ENCODE measurements at places on chromosomes 5 and 9. TPM values are rescaled to one million over a fixed set of nuclear protein-coding genes. Genes with fewer than 3 reads are reported as not detected.

DNA sequence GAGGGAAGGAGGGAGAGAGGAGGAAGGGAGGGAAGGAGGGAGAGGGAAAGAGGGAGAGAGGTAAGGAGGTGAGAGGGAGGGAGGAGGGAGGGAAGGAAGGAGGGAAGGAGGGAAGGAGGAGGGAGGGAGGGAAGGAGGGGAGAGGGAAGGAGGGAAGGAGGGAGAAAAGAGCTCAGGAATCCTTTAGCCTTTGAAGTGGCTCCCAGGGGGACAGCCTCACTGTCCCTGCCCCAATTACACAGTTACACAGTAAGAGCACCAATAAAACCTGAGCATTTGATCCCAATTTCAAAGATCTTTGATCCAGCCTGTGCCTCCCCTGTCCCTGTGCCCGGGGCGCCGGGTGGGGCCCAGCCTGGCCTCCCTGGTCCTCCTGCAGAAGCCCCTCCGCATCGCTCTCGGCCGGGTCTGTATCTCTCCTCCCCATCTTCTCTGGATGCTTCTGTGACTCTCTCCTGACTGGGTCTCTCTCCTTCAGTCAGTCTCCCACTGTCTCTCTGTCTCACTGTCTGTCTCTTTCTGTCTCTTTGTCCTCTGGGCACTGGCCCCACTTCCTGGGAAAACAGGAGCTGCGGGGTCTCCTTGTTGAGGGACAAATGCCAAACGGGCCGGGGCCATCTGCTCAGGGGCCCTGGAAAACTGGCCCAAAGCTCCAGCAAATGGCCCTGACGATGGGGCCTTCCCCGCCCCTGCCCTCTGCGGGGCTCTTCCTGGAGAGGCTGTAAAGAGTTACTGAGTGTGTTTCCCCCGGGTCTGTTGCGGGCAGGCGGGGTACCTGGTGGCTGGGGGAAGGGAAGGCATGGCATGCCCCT, 54.2 kb upstream of the EGFL7 start:
- DNase-seq, result no peak

GRCh38 chr9:115032296-115032695, 85.7 kb downstream of the TNC start:
- no peak for DNase-seq

DNA sequence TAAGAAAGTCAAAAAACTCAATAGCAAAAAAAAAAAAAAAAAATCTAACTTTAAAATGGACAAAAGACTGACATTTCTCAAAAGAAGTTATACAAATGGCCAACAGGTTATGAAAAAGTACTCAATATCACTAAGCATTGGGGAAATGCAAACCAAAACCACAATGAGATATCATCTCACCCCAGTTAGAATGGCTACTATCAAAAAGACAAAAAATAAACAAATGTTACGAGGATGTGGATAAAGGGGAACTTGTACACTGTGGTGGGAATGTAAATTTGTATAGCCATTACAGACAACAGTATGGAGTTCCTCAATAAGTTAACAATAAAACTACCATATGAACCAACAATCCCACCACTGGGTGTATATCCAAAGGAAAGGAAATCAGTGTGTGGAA, 37.2 kb downstream of the ENC1 start:
- no peak for DNase-seq

DNA sequence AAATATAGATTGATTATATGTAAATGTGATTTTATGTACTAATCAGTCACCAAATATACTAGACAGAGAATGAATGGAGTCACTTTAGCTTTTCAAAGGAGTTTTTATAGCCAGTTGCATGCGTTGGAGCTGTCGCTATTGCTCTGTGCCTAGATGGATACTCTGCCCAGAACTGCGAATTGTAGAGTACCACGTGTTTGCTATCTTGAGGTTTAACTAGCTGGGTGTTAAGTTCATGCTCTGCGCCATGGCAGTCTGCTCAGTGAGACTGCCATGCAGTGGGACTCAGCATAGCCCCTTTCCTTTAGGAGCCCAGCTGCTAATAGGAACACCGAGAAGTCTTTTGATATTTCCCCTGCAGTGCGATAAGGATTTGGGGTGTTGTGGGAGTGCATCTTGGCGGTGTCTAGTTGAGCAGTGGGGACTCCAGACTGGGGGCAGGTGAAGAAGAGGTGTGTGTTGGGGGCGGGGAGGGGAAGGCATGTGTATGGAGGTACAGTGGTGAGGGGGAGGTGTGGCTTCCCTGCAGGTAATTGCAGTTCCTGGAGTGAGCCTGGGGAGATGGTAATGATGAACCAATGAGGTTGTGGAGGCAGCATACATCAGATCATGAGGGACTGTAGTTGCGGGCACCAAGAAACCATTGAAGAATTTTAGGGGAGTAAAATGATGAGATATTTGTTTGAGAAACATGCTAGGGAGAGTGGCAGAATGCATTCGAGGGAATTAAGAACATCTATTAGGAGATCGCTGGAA, 118.9 kb downstream of the TRIO start:
- no peak for DNase-seq

GRCh38 chr9:19269582-19269981, 39.1 kb downstream of the DENND4C start:
- DNase-seq, result no peak

DNA sequence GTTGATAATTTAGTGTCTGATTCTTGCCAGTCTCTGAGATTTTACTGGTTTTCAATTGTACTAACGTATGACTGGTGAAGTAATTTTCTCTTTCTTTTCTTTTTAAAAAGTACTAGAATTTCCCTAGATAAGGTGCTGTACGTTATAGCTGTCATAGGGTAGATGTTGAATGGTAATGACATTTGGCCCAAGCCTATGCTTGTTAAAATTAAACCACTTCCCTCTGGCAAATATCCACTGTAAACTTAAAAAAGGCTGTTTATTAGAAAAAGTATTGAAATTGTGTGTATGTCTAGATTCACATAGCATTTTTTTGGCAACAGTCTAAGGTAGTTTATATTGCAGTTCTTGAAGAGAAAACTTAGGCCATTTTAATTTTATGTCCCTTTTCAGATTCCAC, 97.6 kb downstream of the NNT start:
- no peak for DNase-seq

DNA sequence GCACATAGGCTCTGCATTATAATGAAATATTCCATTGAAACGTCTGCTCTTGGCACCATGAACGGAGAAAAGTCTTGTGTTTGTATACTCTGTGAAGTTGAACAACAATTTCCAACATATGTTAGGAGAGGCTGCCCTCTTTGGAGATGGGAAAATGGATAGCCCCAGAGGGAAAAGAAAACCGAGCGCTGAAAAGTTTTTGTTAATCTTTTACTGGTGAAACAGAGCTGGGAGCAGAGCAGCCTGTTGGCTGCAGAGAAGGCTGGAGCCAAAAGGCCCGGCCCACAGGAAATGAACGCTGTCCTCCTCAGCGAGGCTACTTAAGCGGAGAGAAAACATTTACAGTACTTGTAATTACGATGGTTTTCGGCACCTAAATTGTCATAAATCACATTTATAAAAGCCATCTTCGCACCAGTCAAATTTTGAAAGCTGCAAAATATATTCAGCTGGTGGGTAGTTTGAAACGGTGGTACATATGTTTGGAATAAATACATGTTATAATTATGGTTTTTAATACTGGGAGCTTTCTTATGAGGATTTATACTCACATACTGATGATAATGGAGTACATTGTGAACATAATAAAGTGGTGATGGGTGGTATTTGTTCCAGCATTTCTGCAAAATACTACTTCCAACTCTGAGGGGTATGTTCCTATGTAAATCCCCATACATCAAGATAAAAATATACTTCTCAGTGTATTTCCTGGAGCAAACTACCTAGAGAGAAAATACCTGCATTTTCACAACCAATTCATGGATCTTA, 129.6 kb upstream of the CNTLN start:
- peak; percentile 48 for DNase-seq

GRCh38 chr9:121455527-121456239, 44.0 kb downstream of the GGTA1 start:
- no peak for DNase-seq

DNA sequence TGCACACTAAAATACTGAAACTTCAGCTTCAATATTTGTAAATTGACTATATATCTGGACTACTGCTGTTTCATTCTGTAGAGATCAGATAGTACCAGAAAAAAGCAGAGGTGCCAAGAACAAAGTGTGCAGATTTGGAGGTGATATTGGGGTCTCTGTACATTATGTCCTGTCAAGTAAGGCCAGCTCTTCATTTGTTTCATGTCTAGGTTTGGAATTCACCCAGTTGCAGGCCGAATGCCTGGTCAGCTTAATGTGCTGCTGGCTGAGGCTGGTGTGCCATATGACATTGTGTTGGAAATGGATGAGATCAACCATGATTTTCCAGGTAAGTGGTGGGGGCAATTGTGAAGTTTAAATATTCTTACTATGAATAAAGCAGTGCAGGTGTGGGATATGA, 96.9 kb downstream of the NNT start:
- no peak for DNase-seq

DNA sequence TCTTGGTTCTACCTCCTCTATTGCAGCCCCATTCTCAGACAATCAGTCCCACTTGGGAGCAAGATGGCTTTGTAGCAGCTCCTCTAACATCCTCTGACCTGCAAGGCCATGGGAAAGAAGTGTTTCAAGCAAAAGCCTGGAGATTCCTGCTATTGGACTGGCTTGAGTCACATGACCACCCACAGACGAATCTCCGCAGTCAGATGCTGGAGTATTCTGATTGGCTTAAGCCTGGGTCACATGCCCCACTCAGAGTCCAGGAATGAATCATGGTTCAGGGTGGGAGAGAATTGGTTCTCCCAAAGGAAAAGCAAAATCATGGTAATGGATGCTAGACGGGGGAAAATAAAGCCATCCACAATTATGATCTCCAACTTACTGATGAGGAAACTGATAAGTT, 22.6 kb upstream of the LMX1B start:
- DNase-seq, result no peak

GRCh38 chr5:17463653-17464052, 34.4 kb upstream of the TAF11L2 start:
- no peak for DNase-seq

DNA sequence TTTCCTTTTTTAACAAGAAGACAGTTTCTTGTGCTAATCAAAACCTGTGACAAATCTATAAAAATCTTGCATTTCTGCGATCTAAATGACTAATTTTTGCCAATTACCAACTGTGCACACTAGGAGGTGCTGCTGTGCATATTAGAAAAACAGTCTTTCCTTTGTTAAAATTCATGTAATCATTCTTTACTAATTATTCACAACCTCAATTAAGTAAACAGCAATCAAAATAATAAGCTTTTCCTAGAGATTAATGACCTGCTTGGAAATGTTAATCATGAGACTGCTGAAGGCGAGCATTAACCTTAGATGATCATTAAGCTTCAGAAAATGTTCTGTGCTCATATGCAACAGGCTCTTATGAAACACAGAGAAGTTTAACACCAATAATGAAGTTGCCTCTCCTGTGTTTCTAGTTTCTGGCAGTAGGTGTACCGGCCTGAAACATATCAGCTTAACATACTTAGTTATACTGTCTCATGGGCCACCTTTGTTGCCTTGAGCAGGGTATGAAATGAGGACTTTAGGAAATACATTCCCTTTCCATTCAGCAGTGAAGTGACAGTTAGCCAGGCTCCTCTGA, 17.7 kb downstream of the RFESD start:
- peak; percentile 27 for DNase-seq

- no peak for DNase-seq
Measured at GRCh38 chr5:77816686-77817085, 40.5 kb upstream of the TBCA start.

- DNase-seq, result no peak
Measured at GRCh38 chr5:173472164-173472563, 143.9 kb upstream of the STC2 start.

DNA sequence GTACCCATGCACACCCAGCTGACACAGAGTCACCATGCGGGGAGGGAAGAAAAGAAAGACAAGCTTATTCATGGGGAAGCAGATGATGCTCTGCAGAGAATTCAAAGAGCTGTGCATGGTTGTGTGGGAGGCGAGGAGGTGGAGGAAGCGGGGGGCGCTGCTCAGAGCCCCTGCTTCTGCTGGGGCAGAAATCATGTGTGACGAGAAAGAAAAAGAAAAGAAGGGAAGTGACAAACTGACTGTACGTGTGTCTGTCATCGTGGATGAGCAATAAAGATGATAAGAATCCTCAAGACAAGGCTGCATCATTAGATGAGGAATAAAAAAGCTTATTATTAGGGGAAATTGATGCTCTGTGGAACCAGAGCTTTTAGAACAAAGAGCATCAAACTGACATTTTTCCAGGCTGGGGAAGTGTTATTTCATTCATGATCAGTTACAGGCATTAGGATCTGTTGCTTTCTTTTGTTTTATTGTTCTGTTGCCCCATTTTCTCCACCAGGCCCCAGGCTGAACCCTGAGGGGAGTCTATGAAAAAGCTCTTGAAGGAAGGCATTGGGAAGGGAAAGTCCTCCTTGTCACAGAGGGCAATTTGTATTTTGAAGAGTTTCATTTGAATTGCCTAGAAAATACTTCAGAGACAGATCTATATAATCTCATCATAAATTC, 20.3 kb upstream of the SH3RF2 start:
- DNase-seq, result no peak

DNA sequence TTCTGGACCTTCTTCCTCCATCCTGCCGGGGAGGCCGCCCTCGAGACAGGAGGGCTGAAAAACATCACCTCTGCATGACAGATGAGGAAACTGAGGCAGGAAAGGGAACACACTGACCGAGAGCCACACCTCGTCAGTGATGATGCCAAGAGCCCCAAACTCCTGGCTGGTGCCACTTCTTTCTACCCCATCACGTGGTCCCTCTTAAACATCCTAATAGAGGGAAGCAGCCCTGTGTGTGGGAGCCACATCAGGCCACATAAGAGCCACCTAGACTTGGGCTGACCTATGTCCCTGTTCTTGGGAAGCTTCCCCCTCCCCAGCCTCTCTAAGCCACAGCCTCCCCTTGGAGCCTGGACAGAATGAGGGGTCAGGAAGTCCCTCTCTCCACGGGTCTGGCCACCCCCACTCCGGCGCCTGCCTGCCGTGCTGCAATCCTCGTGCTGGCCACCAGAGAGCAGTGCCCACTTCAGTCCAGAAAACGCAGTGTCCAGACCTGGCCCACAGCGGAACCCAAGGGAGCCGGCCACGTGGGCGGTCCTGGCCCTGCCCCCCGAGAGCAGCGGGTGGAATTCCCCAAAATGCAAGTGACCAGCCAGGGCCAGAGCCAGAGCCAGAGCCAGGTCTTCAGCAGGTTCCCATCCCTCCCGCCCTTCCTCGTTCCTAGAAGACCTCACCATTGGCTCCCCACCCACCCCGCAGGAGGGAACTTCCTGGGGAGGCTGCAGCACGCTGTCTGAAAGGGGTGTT, 54.7 kb upstream of the SARDH start:
- DNase-seq, result peak; percentile 27

BARHL1 gene
- polyA plus RNA-seq, result not detected

UGT3A1 gene
- 102 TPM for polyA plus RNA-seq

DPYSL3 gene
- polyA plus RNA-seq, result 35.1 TPM

CAMK2A gene
- 4.4 TPM for polyA plus RNA-seq

PAEP gene
- not detected for polyA plus RNA-seq

IL3 gene
- polyA plus RNA-seq, result not detected

CTNND2 gene
- 2.1 TPM for polyA plus RNA-seq

C5orf52 gene
- polyA plus RNA-seq, result not detected

Measured in right renal cortex interstitium (tissue), 3 donors.